ENCODE measurements at places on chromosomes 5 and 9. TPM values are rescaled to one million over a fixed set of nuclear protein-coding genes. Genes with fewer than 3 reads are reported as not detected.

- H3K36me3 ChIP-seq: peaks cover 18% of the 10 kb centered on the region
- H3K4me1 ChIP-seq: no peaks in the 10 kb centered on the region
These were observed 51.5 kb downstream of the HRH2 start for GRCh38 chr5:175709276-175709781.

- H3K36me3 ChIP-seq: peaks cover 41% of the 10 kb centered on the region
- H3K27me3 ChIP-seq: no peaks in the 10 kb centered on the region
- peaks cover 6% of the 10 kb centered on the region for H3K4me1 ChIP-seq
- H3K27ac ChIP-seq: no peak overlapping the region
These were observed 20.4 kb downstream of the DCAF12 start for GRCh38 chr9:34106110-34106509.

GRCh38 chr9:88740844-88741243, 205.9 kb downstream of the NXNL2 start:
- H3K27ac ChIP-seq: no peak overlapping the region
- no peak overlapping the region for H3K4me3 ChIP-seq
- no peaks in the 10 kb centered on the region for H3K27me3 ChIP-seq
- no peak for DNase-seq
- no peaks in the 10 kb centered on the region for H3K36me3 ChIP-seq

- peak overlapping the region; percentile 10 for H3K4me3 ChIP-seq
- peak overlapping the region; percentile 89 for H3K27ac ChIP-seq
- no peaks in the 10 kb centered on the region for H3K27me3 ChIP-seq
These were observed 57.6 kb downstream of the PFDN1 start for GRCh38 chr5:140245341-140245740.

DNA sequence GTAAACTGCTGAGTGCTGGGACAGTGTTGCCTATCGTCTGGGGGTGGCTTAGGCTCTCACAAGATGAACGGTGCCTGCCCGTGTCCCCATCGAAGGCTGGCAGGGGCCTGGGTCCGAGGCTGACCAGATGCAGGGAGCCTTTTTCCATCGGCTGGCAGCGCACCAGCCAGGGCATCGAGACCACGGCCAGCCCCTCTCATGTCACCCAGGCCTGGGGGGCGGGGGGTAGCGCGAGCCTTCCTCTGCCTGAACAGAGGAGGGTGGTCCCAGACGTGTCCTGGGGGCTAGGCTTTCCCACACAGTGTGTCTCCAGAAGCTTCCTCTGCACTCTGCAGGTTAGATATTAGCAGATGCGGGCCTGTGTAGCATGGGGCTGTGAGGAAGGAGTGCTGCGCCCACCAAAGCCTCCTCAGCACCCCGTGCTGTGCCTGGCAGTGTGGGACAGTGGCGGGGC, 17.3 kb downstream of the FGD3 start:
- H3K27ac ChIP-seq: peak overlapping the region; percentile 100
- no peak for DNase-seq
- peaks cover 63% of the 10 kb centered on the region for H3K4me1 ChIP-seq
- H3K27me3 ChIP-seq: no peaks in the 10 kb centered on the region
- H3K36me3 ChIP-seq: peaks cover 68% of the 10 kb centered on the region

DNA sequence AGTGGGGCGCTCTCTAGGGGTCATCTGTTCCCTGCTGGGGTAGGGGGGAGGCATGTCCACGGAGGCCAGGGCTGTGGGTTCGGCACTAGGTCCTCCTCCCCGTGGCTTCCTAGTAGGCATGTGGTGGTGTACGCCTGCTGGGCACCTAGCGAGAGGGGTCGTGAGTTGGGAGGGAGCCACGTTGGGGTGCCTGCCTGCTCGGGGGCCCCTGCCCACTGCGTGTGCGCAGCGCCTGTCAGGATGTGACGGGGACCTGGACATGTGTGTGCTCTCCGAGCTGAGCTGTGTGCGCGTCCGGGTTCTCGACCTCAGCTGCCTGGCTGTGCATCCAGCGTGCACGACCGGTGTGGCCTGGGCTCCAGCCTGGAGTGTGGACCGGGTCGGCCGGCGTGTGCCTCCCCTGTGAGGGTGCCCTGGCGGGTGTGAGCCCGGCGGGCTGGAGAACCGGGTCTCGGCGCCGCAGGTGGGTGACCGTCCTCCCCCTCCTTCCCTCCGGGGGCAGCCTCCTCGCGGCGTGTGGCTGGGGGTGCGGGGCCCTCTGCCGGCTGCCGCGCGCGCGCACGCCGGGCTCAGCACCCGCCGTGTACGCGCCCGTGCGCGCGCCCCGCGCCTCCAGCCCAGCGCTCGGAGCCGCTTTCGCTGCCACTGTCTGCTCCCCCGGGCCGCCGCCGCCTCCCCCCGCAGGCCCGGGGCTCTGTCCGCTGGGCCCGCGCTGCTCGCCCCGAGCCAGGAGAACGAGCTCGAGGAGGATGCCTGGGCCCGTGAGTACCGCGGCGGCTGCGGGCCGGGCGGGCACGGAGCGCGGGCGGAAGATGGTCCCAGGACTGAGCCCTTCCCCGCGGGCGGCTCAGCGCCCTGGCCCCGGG, at the start of gene PRR7:
PRR7 (plus strand) TSS at position 615 of the 866 bp plus-strand sequence. CDS start 8,254 bp downstream, outside the sequence.
- peak; percentile 79 for DNase-seq
- H3K36me3 ChIP-seq: peaks cover 17% of the 10 kb centered on the region
- peaks cover 43% of the 10 kb centered on the region for H3K4me1 ChIP-seq
- H3K27me3 ChIP-seq: peaks cover 6% of the 10 kb centered on the region
- H3K27ac ChIP-seq: peak within 1 kb of the TSS; percentile 65

The SYK gene
- total RNA-seq: 0.13 TPM

The ANXA2R gene
- total RNA-seq: 29.3 TPM
